ENCODE measurements at places on chromosomes 5 and 9.

- no peak for DNase-seq
Observed at GRCh38 chr9:100589582-100589981, 11.7 kb downstream of the CAVIN4 start.

DNA sequence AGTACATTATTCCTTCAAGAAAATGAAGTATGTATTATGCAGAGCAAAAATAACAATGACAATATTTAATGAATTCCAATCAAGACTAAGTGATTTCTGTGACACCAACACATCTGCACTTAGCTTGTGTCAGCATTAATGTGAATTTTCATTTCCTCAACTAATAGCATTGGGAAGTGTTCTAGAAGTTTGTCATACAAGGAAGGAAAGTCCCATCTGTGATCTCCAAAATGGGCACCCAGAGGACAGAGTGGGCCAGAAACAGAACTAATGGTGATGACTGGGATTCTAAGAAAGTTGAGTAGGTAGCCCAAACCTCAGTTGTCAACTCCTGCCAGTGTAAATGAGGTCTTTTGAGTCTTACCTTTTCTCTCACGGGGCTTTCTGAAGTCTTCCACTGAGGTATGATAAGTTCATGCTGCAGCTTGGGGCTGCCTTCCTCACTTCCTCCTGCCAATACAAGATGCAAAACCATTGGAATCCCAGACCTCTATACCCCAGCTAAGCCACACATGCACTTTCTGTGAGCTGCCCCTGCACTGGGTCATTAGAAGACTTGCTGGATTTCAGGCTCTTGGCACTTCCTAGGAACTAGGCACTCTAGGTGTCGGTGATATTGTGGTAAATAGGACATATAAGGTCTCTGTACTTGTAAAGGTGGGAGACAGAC, 4.9 kb downstream of the ADAM19 start:
- no peak for DNase-seq

GRCh38 chr9:132410642-132411041, 631 bp downstream of the CFAP77 start:
- DNase-seq = no peak

GRCh38 chr5:181133083-181133482, 2.1 kb upstream of the OR2V1 start:
- DNase-seq = no peak
